ENCODE measurements at places on chromosomes 12 and 14. TPM values are rescaled to one million over a fixed set of nuclear protein-coding genes. Genes with fewer than 3 reads are reported as not detected.

- DNase-seq = no peak
Observed at GRCh38 chr12:51601241-51601640, 10.2 kb downstream of the SCN8A start.

Gene BCL11B
- polyA plus RNA-seq = 2.7 TPM

GRCh38 chr14:102731101-102731870 is 46.0 kb upstream of the TRAF3 start:
- DNase-seq = no peak

GRCh38 chr12:109762673-109763191 is 49.1 kb downstream of the FAM222A start:
- no peak for DNase-seq

DNA sequence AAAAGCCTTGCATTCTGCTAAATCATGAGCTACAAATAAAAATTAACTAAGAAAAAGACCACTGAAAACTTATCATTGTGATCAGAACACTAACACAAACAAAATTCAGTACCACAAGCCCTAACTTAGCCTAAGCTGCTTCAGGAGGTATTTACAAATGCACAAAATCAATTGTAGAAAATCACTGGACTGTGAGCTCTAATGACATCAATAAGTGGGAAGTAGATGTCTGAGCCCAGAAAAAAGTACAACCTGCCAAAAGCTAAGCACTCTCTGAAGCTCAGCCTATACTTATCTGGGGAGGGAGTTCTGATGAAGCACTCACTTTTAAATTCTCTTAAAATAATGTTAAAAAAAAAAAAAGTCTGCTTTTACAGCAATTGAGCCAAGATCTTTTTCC is 92.9 kb downstream of the SLCO1B1 start:
- DNase-seq = no peak

DNA sequence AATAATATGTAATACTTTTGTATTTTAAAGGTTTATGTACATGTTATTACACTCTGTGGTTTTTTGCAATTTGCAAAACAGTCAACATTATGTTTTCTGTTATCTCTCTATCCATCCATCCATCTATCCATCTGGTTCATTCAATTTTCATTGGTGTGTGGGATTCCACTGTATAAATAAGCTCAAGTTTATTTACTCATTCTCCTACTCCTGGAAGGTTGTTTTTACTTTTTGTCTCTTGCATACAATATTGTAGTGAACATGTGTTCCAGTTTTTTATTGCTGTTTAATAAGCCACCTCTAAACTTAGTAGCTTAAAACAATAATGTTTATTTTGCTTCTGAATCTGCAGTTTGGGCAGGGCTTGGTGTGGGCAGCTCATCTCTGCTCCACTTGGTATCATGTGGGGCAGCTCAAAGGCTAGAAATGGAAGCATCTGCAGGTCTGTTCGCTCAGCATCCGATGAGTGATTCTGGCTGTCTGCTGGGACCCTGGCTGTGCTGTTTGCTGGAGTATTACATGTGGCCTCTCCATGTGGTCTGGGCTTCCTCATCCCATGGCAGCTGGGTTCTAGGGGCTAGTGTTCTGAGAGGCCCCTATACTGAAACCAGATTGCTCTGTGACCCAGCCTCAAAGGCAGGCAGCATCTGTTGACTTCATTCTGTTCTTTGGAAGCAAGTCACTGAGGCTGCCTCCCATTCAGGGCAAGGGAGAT is 98.8 kb downstream of the SLC25A47 start:
- no peak for DNase-seq

- DNase-seq = no peak
Observed at GRCh38 chr14:72292689-72293024, 360.4 kb downstream of the RGS6 start.

- DNase-seq = no peak
Observed at GRCh38 chr12:449203-449602, 10.5 kb upstream of the B4GALNT3 start.

DNA sequence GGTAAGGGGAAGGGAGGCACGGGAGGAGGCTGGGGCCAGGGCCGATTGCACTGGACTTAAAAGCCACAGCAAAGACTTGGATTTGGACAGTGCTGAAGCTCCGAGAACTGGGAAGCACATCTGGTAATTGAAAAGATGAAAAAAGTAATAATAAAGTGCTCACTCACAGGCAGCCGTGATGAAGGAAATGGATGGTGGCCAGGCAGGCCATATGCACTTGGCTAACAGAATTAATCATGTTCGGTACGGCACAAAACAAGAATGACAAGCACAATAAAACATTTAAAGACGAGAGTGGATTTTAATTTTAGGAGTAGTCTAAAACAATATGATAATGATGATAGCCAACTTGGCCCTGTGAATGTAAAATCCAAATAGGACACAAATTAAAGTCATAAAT is 154.3 kb downstream of the VRK1 start:
- DNase-seq = no peak

DNA sequence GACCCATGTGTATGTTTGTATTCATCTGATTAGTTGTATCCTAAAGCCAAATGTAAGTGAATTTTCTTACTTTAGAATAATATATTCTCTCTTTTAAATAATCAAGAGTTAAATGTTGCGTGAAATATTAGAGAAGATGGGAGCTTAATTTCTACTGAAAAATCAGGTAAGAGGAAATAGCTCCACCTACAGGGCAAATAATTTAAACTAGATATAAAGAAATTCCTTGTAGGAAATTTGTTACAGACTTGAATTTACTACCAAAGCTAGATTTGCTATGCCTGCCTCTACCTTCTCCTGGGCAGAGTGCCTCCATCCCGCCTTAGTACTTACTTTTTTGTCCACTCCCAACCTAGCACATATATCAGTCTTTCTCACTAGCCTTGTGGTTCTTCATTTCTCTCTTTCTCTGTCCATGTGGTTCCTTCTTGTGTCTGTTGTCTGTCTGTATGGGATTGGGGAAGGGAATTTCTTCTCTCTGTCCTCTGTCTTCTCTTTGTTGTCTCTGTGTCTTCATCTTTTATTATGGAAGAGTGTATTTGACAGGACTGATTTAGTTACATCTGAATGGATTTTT is 44.7 kb downstream of the PALS1 start:
- DNase-seq = no peak

DNA sequence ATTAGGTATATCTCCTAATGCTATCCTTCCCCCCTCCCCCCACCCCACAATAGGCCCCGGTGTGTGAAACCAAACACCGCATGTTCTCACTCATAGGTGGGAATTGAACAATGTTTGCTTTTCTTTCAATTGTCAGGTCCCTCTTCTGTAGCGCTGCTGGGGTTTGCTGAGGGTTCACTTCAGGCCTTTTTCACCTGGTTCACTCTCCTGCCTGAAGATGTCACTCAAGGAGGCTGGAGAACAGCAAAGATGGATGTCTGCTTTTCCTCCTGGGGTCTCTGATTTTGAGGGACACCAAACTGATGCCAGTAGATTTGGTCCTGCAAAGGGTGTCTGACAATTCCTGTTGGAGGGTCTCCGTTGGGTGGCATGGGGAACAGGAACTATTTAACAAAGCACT is 35.8 kb downstream of the KLRK1 start:
- no peak for DNase-seq

DNA sequence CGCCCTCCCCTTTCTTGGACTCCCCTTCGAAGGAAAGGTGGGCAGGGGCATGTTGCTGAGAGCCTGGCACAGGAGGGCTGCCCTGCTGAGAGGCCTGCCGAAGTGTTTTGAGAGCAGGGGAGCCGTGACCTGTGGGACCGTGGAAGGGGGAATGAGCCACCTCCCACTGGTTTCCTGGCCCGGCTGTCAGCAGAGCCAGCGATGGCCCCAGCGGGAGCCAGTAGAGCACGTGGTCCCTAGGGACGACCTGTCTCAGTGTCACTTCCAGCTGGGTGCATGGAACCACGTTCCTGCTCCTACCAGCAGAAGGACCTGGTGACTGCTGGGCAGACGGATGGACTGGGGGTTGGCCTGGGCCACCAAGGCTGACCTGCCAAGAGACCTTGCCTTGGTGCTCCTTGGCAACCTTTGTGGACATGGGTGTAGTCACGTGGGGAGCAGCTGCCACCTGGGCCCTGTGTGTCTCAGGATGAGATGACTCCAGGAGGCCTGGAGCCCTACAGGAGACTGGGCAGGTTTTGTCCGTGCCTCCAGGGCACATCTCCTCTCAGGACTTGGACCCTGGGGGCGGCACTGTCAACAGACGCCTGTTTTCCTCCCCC is 34.6 kb downstream of the BEGAIN start:
- DNase-seq = no peak

DNA sequence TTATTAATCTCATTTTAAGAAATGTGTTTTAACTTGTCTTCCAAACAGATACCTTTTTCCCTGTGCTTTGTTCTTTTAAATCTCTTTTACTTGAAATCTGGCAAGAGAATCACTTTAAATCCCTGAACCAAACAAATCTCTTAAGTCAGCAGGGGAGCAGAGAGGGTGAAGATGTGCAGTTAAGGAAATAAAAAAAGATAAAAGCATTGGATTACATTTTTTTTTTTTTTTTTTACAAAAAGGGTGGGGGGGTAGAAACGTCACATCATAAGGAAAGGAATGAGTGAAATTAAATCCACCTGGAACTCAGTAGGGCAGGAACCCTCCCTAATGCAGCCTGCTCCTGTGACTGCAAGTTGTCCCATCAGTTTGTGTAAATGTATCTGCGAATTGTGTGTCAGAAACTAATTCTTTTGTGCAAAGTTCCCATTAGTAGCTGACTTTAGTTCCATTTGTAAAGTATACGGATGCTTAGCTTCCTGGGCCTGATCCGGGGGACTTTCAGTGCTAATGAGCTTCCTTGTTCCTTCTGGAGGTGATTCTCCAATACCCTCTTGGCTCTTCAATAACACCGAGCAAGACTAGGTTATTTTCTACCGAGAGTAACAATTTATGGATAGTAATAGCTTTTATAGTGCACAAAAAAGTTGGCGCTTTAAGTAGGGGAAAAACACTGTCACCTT is 1.5 kb downstream of the TTC6 start:
- no peak for DNase-seq

Gene ALX1
- polyA plus RNA-seq = 26.8 TPM

DNA sequence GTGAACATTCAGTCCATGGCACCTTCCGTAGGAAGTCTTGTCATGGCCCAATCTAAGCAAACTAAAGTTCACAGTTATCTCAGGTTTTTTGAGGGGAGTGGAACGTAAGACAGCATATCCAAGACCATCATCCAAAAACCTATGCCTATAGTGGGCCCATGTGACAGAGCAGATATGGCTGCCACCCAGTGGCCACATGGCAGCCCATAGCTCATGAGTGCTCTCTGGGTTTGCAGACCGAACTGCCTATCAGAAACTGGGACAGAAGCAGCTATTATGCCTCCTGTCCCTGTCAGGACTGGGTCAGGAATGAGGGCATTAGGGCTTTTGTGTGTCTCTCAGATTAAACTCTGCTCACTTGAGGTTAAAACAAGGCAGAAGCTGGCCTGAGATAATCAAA is 503.7 kb downstream of the NRXN3 start:
- no peak for DNase-seq

DNA sequence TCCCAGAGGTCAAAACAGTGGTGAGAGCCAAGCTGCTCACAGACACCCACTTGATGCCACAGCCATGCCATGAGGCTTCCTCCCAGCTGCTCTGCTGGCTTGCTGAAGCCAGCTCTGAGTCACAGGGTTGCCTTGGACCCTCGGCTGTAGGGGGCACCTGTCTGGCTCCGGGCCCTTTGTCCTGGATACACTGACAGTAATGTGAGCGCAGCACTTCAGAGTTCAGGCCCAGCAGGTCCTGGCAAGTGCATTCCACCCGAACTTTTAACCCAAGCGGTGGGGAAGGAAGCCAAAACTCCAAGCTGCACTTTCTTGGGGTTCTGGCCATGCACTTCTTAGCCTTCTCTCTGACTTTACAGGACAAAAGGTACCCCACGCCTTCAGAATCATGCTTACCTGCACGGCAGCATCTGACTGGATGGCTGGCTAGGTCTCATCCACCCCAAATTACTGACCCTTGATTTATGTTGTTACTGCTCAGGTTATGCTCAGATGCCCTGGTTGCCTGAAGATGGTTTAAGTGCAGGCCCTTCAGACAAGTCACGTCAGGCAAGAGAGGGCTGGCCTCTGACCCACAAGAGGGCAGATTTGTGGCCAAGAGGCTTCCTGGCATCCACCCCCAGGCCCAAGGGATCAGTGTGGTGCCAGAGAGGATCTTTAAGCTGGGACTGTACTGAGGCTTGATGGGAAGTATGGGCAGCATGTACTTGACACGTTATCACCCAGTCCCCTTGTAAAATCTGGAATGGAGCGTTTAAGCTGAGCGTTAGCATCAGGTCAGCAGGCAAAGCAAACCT is 24.8 kb downstream of the SLC25A29 start:
- DNase-seq = no peak

Gene NKX2-1
- not detected for polyA plus RNA-seq

GRCh38 chr12:31117203-31118011 is 43.7 kb downstream of the DDX11 start:
- DNase-seq = peak; percentile 45

Gene GLIPR1L1
- polyA plus RNA-seq = not detected

Gene LIMA1
- 76.3 TPM for polyA plus RNA-seq

GRCh38 chr12:29024117-29024516 is 125.0 kb upstream of the FAR2 start:
- no peak for DNase-seq

DNA sequence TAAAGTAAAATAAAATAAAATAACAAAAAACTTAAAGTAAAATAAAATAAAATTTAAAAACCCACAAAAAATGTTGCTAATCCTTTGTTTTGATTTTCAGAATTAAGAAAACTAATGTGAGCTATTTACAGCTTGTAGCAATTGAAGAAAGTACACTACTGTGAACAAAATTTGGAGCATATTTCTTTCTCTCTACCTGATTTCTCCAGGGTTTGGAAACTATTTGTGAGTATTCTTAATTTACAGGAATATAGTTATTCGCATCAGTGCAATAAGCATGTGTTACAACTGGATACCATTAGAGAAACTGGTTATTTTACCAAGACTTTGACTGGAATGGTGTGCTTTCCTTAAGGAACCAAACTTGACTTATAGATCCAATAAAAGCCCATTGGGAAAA is 86.1 kb upstream of the CNOT2 start:
- DNase-seq = no peak

GRCh38 chr12:13222076-13222475 is 25.6 kb downstream of the EMP1 start:
- DNase-seq = no peak

Gene AKAP3
- 3.8 TPM for polyA plus RNA-seq

- DNase-seq = no peak
Observed at GRCh38 chr12:98319716-98320425, 195.5 kb upstream of the TMPO start.

DNA sequence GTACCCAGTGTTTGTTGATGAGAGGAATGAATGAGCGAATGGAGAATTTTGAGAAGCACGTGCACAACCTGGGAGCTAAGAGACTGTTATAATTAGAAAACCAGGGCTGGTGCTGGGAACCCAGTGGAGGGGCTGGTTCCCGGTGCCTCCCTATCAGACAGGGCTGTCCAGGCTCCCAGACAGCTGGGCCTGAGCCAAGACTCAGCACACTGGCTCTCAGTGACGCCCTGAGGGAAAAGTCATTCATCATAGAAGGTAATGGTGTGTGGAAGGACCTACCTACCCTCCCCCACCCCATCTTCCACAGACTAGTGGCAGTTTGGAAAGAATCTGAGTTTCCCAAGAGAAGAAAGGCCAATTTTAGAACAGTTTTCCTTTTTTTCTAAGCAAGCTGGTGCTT is 34.7 kb downstream of the KCNA5 start:
- DNase-seq = peak; percentile 48

Gene LRRC10
- not detected for polyA plus RNA-seq

Gene ACRBP
- 3.1 TPM for polyA plus RNA-seq

All from renal cortex interstitium (tissue), 15 donors.